ENCODE measurements at places on chromosomes 2 and 18. TPM values are rescaled to one million over a fixed set of nuclear protein-coding genes. Genes with fewer than 3 reads are reported as not detected.

Gene IL18R1
- 1.5 TPM for total RNA-seq

Gene DNER
- 1.1 TPM for total RNA-seq

Gene NAT8
- not detected for total RNA-seq

Gene LIMS4
- total RNA-seq: not detected

Gene TPRKB
- total RNA-seq: 36.7 TPM

Gene TNS1
- total RNA-seq: 2.3 TPM

Gene BOLL
- not detected for total RNA-seq

Gene CCDC74B
- 2.1 TPM for total RNA-seq

Gene AP1S3
- 108 TPM for total RNA-seq

Gene KANSL1L
- total RNA-seq: 45.9 TPM

Gene RIT2
- not detected for total RNA-seq

Gene TRIM43
- total RNA-seq: not detected

Gene MYCN
- 5.5 TPM for total RNA-seq

Gene SETBP1
- total RNA-seq: 5.3 TPM

Gene LHCGR
- not detected for total RNA-seq

Gene SPTBN1
- total RNA-seq: 687 TPM

Gene LINC00305
- not detected for total RNA-seq

Gene GYPC
- total RNA-seq: not detected

Gene MOCOS
- total RNA-seq: 25.7 TPM

Gene KCNF1
- not detected for total RNA-seq

Gene PMAIP1
- total RNA-seq: 75.4 TPM

Gene COLEC12
- total RNA-seq: not detected

Gene MRO
- not detected for total RNA-seq

Gene LIMS2
- not detected for total RNA-seq

Gene NMS
- not detected for total RNA-seq

Gene IAH1
- 25.0 TPM for total RNA-seq

Gene CXCR4
- 12.4 TPM for total RNA-seq

Gene DUSP2
- 5.9 TPM for total RNA-seq

Gene GPR75
- total RNA-seq: 5.4 TPM

Gene APOB
- 0.05 TPM for total RNA-seq

Gene TDRD15
- total RNA-seq: not detected

Gene TRAPPC12
- 88.5 TPM for total RNA-seq

Data from Calu3 (cell line).